ENCODE measurements at places on chromosomes 16 and 17. TPM values are rescaled to one million over a fixed set of nuclear protein-coding genes. Genes with fewer than 3 reads are reported as not detected.

OGFOD3 gene
- total RNA-seq, result 11.2 TPM

ZNF75A gene
- 25.9 TPM for total RNA-seq

NPIPA8 gene
- total RNA-seq, result 0.05 TPM

MYL11 gene
- total RNA-seq, result 11.7 TPM

KRTAP4-1 gene
- not detected for total RNA-seq

HSD17B2 gene
- total RNA-seq, result 0.19 TPM

C16orf74 gene
- 1.5 TPM for total RNA-seq

C16orf95 gene
- total RNA-seq, result 5.0 TPM

GGNBP2 gene
- total RNA-seq, result 55.5 TPM

NPIPA3 gene
- 0.09 TPM for total RNA-seq

ZNF423 gene
- total RNA-seq, result 1.6 TPM

ATP2C2 gene
- total RNA-seq, result 0.38 TPM

MT4 gene
- 7.5 TPM for total RNA-seq

VMP1 gene
- 72.3 TPM for total RNA-seq

PPP1R1B gene
- 1.8 TPM for total RNA-seq

HCRT gene
- 0.19 TPM for total RNA-seq

VAMP2 gene
- 7.4 TPM for total RNA-seq

VPS25 gene
- 75.0 TPM for total RNA-seq

SULT1A3 gene
- total RNA-seq, result 10.6 TPM

MYH8 gene
- total RNA-seq, result 1.2 TPM

TEKT3 gene
- 0.38 TPM for total RNA-seq

FOXN1 gene
- 5.4 TPM for total RNA-seq

CASKIN1 gene
- 0.05 TPM for total RNA-seq

ACSM5 gene
- 0.33 TPM for total RNA-seq

BAIAP3 gene
- total RNA-seq, result 0.52 TPM

PPP1R27 gene
- 0.28 TPM for total RNA-seq

FBXW10B gene
- 0.80 TPM for total RNA-seq

STAT5B gene
- total RNA-seq, result 40.9 TPM

ZNF469 gene
- total RNA-seq, result 0.61 TPM

ZNF287 gene
- total RNA-seq, result 4.9 TPM

PLA2G10 gene
- total RNA-seq, result not detected

CCL16 gene
- total RNA-seq, result 0.09 TPM

ABHD15 gene
- total RNA-seq, result 3.4 TPM

TBC1D3K gene
- not detected for total RNA-seq

GDPD3 gene
- total RNA-seq, result 1.3 TPM

PDILT gene
- not detected for total RNA-seq

FOXO3B gene
- total RNA-seq, result 1.8 TPM

ZFP3 gene
- total RNA-seq, result 3.3 TPM

AGRP gene
- total RNA-seq, result 0.09 TPM

Measured in thymus (tissue), 14 donors.